ENCODE measurements at places on chromosomes 6 and 20. TPM values are rescaled to one million over a fixed set of nuclear protein-coding genes. Genes with fewer than 3 reads are reported as not detected.

The OR2B6 gene
- not detected for total RNA-seq

The C20orf144 gene
- total RNA-seq = under 0.01 TPM

The SIGLEC1 gene
- not detected for total RNA-seq

The ARHGAP40 gene
- total RNA-seq = not detected

The TGM2 gene
- 334 TPM for total RNA-seq

The SAMD5 gene
- 0.43 TPM for total RNA-seq

The TFAP2C gene
- total RNA-seq = under 0.01 TPM
